ENCODE measurements at places on chromosomes 11 and 22.

- DNase-seq: no peak
Measured at GRCh38 chr11:32071811-32072210, 19.1 kb upstream of the RCN1 start.

- DNase-seq: no peak
Measured at GRCh38 chr11:88544656-88545280, 207.2 kb upstream of the CTSC start.

- peak; percentile 14 for DNase-seq
Measured at GRCh38 chr11:126307706-126308105, 3.8 kb downstream of the DCPS start.

DNA sequence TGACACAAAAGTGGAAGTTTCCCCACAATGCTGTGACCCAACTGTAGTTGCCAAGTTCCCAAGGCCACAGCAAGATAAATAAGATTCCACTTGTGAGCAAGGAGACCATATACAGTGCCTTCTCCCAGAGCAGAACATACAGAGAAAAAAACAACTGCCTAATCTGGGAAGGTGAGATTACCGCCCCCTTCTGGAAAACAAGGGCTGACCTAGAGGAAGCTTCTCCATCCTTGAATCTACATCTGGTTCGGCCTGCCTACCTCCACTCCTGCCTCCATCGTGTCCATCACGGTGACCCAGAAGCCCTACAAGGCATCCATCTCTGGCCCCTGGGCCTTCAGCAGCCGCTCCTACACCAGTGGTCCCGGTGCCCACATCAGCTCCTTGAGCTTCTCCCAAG, 6.1 kb upstream of the RNASEH2C start:
- DNase-seq: no peak

GRCh38 chr11:824292-824880, 3.3 kb upstream of the CRACR2B start:
- DNase-seq: no peak

Measured in NCI-H2227 treated with DMSO at 0.1 percent for 48 hours (cell line).